ENCODE measurements at places on chromosomes 7 and 10.

GRCh38 chr10:122876467-122876855 lies 2.9 kb downstream of the FAM24B start:
- ATAC-seq: no peak

- ATAC-seq: no peak
These were observed 362.5 kb downstream of the MALRD1 start for GRCh38 chr10:19411119-19411518.

- ATAC-seq: no peak
These were observed 37.5 kb downstream of the LRRC18 start for GRCh38 chr10:48902096-48902495.

- ATAC-seq: no peak
These were observed 231.6 kb downstream of the ETV1 start for GRCh38 chr7:13757841-13758240.

DNA sequence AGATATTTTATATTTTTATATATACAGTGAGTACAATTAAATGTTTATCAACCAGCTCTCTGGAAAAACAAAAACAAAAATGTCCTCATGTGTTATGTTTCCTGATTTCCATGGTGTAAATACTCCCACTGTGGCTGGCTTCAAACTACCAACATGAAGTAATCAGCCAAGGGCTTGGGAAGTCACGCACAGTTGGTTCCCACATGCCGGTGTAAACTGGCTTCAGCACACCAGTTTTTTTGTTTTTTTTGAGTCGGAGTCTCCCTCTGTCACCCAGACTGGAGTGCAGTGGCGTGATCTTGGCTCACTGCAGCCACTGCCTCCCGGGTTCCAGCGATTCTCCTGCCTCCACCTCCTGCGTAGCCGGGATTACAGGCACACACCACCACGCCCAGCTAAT lies 11.8 kb downstream of the OSBPL3 start:
- no peak for ATAC-seq

DNA sequence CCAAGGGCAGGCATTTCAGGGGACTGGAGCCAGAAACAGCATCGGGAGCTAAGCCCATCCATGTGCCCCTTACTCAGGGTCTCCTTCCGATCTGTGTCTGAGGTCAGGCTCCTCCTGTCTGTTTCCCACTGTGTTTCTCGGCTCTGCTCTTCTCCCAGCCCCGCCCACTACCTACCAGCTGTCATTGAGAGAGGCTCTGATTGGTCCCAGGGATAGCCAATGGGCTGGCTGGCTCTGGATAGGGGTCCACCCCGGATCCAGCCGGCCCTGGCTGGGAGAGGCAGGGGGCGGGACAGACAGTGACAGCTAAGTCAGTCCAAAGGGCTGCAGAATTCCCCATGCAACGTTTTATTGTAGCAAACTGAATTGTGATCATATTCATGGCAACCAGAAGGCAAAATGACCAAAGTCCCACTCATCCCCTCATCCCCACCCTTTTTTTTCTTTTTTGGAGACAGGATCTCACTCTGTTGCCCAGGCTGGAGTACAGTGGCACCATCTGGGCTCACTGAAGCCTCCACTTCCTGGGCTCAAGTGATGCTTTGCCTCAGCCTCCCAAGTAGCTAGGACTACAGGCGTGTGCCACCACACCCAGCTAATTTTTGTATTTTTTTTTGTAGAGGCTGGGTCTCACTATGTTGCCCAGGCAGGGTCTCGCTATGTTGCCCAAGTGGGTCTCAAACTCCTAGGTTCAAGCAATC lies 76.3 kb downstream of the CLIP2 start:
- ATAC-seq: no peak

- ATAC-seq: no peak
These were observed 217.8 kb downstream of the TFEC start for GRCh38 chr7:115812794-115813193.

DNA sequence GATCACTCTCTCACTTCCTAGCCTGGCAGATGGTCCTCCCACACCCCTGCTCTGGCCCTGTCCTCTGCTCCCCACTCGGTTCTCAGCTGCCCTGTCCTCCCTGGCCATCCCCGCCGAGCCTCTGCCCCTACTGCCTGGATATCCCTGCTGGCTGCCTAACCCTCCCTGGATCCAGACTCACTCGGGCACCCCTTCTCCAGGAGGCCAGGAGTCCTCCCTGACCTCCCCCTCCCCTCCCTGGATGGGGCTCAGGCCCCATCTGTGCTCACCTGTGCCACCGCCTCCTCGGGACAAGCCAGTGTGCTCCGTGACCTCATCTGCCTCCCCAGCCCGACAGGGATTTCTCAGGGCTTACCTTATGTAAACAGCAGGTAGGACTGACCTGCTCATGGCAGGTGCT lies 406.1 kb downstream of the TCERG1L start:
- ATAC-seq: no peak

All from activated CD4-positive, CD25-positive, alpha-beta regulatory T cell treated with anti-CD3 and anti-CD28 coated beads, Interleukin-2, amount 50 U/mL, for 24 hours (primary cell).